Neuronal stem cell (in vitro differentiated cells): ENCODE measurements at places on chromosomes 7 and 10.
A peak's percentile ranks its signal among the peaks of the same experiment; 100 is the strongest.

GRCh38 chr10:49055221-49055849 lies 60.0 kb downstream of the VSTM4 start:
- DNase-seq, result no peak

DNA sequence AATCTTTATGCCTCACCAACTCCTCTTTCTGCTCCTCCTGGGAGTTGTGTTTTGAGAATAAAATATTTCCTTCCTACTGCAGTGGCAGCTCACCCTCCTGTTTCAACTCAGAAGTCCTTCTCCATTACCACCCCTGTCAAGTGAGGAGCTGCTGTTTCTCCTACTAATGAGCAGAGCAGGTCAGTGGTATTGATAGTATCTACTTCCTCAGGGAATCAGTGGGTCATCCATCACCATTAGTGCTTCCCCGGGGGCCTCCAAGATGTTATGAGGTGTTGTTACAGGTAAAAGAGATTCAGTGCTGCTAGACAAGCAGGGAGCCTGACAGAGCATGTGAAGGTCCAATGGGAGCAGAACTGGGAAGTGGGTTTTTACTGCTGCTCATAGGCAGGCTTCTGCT lies 795.2 kb downstream of the REEP3 start:
- no peak for DNase-seq

- DNase-seq, result no peak
Measured at GRCh38 chr7:155586843-155587440, 40.6 kb upstream of the CNPY1 start.

DNA sequence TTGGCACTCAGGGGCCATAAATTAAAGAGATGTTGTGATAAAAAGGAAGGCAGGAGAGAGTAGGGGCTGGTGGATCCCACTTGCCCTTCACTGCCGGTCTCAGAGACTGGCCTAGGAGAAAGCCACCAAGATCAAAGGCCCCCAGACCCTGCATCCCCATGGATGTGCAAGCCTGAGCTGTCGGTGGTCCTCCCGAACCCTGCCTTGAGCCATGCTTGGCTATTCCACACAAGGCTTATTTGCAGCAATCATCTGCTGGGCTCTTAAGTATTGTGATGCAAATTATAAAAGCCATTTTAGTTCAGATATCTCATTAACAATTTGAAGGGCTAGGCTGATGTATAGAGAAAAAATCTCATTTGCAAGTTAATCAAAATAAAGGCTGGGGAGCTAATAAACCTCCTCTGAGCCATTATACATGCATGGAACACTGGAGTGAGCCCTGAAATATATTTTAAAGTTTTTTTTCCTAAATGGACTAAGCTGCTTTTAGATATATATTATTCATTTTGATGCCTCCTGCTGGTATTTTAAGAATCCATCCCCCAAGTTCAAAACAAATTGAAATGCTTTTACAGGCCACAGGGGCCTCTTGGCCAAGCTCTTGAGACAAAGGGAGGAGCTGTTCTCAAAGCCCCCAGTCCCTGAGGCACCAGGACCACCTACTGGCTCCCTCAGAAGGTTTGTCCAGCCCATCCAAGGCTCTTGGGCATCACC lies 28.1 kb downstream of the OAT start:
- DNase-seq, result no peak

GRCh38 chr10:43204943-43205671 lies 61.8 kb downstream of the RASGEF1A start:
- peak; percentile 33 for DNase-seq

GRCh38 chr10:93652857-93653256 lies 40.5 kb downstream of the PDE6C start:
- no peak for DNase-seq

GRCh38 chr7:29107056-29107455 lies 39.3 kb downstream of the CPVL start:
- no peak for DNase-seq

DNA sequence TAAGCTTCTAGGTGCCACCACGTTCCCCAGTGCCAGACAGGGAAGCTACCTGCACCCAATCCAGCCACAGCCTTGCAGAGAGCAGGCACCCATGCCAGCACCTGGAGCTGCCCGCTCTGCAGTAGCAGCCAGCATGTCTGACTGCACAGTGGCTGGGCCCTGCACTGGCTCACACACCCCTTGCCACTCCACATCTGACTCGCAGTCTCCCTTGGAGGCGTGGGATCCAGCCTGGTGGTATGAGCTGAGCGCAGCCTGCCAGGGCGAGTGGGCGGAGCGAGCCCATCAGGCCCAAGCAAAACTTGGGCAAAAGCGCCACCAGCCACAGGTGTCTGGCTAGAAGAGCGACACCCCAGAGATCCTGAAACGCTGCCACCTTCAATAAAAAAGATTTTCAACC lies 30.1 kb downstream of the CRTAC1 start:
- DNase-seq, result no peak

DNA sequence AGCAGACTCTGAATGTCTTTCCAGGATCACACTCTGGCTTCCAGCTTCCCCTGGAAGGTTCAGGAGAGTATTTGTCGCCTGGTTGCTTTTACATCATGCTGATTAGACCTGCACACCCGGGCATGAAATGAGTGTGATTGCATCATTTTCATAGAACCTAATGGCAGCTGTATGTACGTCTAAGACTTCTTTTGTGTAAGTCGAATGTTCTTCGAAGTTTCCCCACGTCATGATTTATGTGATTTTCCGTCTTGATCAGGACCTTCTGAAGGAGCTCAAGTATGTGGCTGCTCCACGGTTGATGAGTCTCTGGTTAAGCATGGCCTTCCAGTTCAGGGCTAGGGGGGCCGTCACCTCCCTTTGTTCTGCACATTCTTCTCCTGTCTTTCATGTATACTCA lies 4.5 kb downstream of the EIF4H start:
- no peak for DNase-seq

- no peak for DNase-seq
Measured at GRCh38 chr10:103916254-103916653, 1.7 kb downstream of the STN1 start.

GRCh38 chr7:1348096-1348822 lies 111.0 kb downstream of the MICALL2 start:
- no peak for DNase-seq
